ENCODE measurements at places on chromosomes 16 and 17.

DNA sequence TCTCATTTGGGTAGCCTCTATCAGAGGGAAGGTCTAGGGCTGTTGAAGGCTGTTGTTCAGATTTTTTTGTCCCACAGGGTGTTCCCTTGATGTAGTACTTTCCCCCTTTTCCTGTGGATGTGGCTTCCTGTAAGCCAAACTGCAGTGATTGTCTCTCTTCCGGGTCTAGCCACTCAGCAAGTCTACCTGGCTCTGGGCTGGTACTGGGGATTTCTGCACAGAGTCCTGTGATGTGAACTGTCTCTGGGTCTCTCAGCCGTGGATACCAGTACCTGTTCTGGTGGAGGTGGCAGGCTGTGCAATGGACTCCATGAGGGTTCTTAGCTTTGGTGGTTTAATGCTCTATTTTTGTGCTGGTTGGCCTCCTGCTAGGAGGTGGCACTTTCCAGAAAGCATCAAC, 23.3 kb upstream of the CCR7 start:
- DNase-seq, result no peak
- no peaks in the 10 kb centered on the region for H3K36me3 ChIP-seq
- H3K4me1 ChIP-seq, result peaks cover 4% of the 10 kb centered on the region
- H3K27me3 ChIP-seq, result peaks cover 34% of the 10 kb centered on the region

GRCh38 chr17:77857613-77858012, 100.9 kb upstream of the TNRC6C start:
- no peaks in the 10 kb centered on the region for H3K4me1 ChIP-seq
- H3K4me3 ChIP-seq, result no peak overlapping the region
- H3K27me3 ChIP-seq, result peaks cover 34% of the 10 kb centered on the region
- no peak overlapping the region for H3K27ac ChIP-seq

DNA sequence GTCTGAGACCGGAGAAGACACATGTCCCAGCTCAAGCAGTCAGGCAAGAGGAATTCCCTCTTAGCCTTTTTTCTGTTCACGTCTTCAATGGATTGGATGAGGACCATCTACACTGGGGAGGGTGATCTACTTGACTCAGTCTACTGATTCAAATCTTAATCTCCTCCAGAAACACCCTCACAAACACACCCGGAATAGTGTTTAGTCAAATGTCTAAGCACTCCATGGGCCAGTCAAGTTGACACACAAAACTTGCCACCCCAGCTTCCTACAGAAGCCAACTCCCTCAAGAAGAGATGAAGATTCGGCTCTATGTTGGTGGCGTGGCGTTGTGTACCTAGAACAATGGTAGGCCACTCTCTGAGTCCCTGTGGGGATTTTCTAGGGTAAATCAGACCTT, 22.5 kb upstream of the NKD1 start:
- peaks cover 2% of the 10 kb centered on the region for H3K27me3 ChIP-seq
- DNase-seq, result peak; percentile 19
- H3K4me1 ChIP-seq, result peaks cover 25% of the 10 kb centered on the region
- peaks cover 5% of the 10 kb centered on the region for H3K36me3 ChIP-seq
- no peak overlapping the region for H3K4me3 ChIP-seq

DNA sequence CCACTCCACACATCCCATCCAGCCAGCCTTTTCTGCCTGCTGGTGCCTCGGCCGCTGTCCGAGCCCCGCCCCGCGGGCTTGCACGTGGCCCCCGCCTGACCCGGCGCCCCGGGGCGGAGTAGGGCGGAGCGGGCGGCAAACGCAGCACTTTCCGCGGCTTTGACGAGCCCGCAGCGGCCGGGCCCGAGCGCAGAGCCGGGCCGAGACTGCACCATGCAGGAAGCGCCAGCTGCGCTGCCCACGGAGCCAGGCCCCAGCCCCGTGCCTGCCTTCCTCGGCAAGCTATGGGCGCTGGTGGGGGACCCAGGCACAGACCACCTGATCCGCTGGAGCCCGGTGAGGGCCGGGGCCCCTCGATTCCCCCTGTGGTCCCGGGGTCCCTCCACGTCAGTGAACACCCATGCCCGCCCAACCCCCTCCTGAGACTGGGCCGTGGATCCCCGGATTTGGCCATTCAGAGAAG, at the start of gene HSF4:
HSF4 (plus strand) TSS at position 147 of the 463 bp plus-strand sequence; CDS start at position 214, 67 bp downstream.
- H3K4me1 ChIP-seq, result peaks cover 27% of the 10 kb centered on the region
- no peak within 1 kb of the TSS for H3K27ac ChIP-seq
- H3K27me3 ChIP-seq, result peaks cover 95% of the 10 kb centered on the region
- H3K4me3 ChIP-seq, result peak within 1 kb of the TSS; percentile 49

DNA sequence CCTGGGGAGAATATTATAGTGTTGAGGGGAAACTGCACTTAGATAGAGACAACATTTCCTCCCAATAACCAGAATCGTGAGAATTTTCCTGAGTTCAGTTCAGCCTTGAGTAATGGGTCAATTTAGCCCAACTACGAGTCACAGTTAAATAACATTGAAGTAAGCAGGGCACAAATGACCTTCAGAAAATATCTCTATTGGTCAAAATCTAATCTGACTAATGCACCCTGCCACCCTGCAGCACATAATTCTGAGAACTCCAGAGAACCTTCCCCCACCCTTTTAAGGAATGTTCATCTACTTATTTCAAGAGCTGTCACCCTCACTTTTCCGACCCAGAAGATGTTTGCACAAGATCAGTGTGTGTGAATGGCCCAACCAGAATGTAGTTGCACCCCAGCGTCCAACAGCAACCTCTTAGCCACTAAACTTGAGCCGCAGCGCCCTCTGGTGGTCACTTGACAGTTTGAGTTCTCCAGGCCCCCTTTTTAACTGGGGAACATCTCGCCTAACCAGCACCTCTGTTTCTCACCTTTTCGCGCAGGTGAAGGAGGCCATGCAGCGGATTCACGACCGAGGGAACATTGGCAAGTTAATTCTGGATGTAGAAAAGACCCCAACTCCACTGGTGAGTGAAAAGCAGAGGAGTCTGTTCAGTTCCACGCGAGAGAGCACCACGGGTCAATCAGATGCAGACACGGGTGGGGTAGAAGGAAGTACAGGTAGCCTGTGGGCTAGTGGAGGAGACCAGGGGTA, 50.9 kb upstream of the CLEC3A start:
- no peak overlapping the region for H3K27ac ChIP-seq
- H3K4me3 ChIP-seq, result no peak overlapping the region
- H3K4me1 ChIP-seq, result peaks cover 20% of the 10 kb centered on the region
- peak; percentile 88 for DNase-seq

- H3K27me3 ChIP-seq, result no peaks in the 10 kb centered on the region
- DNase-seq, result no peak
- peaks cover 42% of the 10 kb centered on the region for H3K4me1 ChIP-seq
- H3K27ac ChIP-seq, result peak overlapping the region; percentile 38
Observed at GRCh38 chr17:1110862-1111598, 68.8 kb downstream of the ABR start.

- H3K4me1 ChIP-seq, result peaks cover 67% of the 10 kb centered on the region
- H3K36me3 ChIP-seq, result peaks cover 2% of the 10 kb centered on the region
- no peak for DNase-seq
- H3K27ac ChIP-seq, result no peak overlapping the region
- H3K4me3 ChIP-seq, result no peak overlapping the region
- H3K27me3 ChIP-seq, result no peaks in the 10 kb centered on the region
Observed at GRCh38 chr17:57556320-57556719, 188.8 kb downstream of the CCDC182 start.

GRCh38 chr16:85306071-85306792, 194.0 kb upstream of the CIBAR2 start:
- DNase-seq, result no peak
- H3K27me3 ChIP-seq, result no peaks in the 10 kb centered on the region
- H3K4me3 ChIP-seq, result no peak overlapping the region
- H3K36me3 ChIP-seq, result no peaks in the 10 kb centered on the region
- peaks cover 49% of the 10 kb centered on the region for H3K4me1 ChIP-seq

- H3K36me3 ChIP-seq, result peaks cover 11% of the 10 kb centered on the region
- no peak overlapping the region for H3K27ac ChIP-seq
- peaks cover 24% of the 10 kb centered on the region for H3K4me1 ChIP-seq
- no peak for DNase-seq
- no peak overlapping the region for H3K4me3 ChIP-seq
Observed at GRCh38 chr17:4843321-4844000, 10.3 kb downstream of the MINK1 start.

GRCh38 chr16:5382484-5382883, 284.9 kb upstream of the EEF2KMT start:
- no peaks in the 10 kb centered on the region for H3K4me1 ChIP-seq
- H3K36me3 ChIP-seq, result no peaks in the 10 kb centered on the region
- DNase-seq, result no peak
- peaks cover 9% of the 10 kb centered on the region for H3K27me3 ChIP-seq
- no peak overlapping the region for H3K27ac ChIP-seq

DNA sequence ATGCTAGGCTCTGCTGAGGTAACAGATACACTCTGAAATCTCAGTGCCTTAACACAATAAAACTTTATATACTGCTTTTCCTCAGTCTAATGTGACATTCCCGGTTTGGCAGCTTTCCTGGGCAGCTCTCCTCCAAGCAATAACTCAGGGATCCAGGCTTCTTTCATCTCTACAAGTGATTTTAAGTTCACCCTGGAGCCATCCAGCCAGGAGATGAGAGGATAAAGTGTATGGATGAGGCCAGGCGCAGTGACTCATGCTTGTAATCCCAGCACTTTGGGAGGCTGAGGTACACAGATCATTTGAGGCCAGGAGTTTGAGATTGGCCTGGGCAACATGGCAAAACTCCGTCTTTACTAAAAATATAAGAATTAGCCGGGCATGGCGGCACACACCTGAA, 147.2 kb downstream of the UTP18 start:
- DNase-seq, result no peak
- H3K4me3 ChIP-seq, result no peak overlapping the region
- no peaks in the 10 kb centered on the region for H3K4me1 ChIP-seq

GRCh38 chr17:82776454-82776853, 24.6 kb downstream of the TBCD start:
- H3K27me3 ChIP-seq, result no peaks in the 10 kb centered on the region
- H3K36me3 ChIP-seq, result peaks cover 27% of the 10 kb centered on the region
- no peak for DNase-seq
- no peak overlapping the region for H3K27ac ChIP-seq
- no peak overlapping the region for H3K4me3 ChIP-seq

- no peak overlapping the region for H3K27ac ChIP-seq
- H3K4me3 ChIP-seq, result no peak overlapping the region
- no peak for DNase-seq
- peaks cover 21% of the 10 kb centered on the region for H3K4me1 ChIP-seq
Observed at GRCh38 chr16:66927918-66928649, 2.7 kb upstream of the RRAD start.

- H3K36me3 ChIP-seq, result no peaks in the 10 kb centered on the region
- H3K4me1 ChIP-seq, result no peaks in the 10 kb centered on the region
- DNase-seq, result no peak
- peaks cover 3% of the 10 kb centered on the region for H3K27me3 ChIP-seq
- no peak overlapping the region for H3K27ac ChIP-seq
Observed at GRCh38 chr17:3502466-3502865, 26.7 kb downstream of the ASPA start.

DNA sequence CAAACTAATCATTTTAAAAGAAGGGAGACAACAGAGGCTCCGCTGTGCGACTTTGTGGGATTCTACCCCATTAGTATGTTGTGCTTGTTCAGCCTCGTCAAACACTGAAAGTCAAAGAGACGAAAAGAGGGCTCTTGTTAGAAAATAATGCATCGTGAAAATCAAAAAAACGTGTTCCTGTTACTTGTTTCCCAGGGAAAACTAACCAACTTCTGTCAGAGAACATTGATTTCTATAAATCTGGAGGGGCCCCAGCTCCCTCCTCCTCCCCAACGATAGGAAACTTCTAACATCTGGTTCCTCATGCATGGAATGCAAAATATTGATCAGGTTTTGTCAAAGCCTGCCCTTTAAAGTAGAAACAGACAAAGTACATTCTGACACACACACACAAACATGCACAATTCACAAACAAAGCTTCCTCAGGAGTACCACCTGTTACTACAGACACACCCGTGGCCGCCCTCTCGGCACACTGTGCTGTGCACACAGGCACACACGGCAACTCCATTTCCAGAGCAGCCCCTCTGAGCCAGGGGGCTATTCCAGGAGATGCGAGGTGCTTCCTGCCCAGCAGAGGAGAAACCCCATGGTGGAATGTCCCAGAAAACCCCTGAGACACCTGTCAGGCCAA, 151.3 kb downstream of the ZFHX3 start:
- no peaks in the 10 kb centered on the region for H3K27me3 ChIP-seq
- DNase-seq, result no peak
- H3K4me3 ChIP-seq, result no peak overlapping the region
- H3K36me3 ChIP-seq, result peaks cover 7% of the 10 kb centered on the region

GRCh38 chr17:33924104-33924503, 331.0 kb upstream of the CCL2 start:
- H3K27me3 ChIP-seq, result peaks cover 70% of the 10 kb centered on the region
- H3K4me3 ChIP-seq, result no peak overlapping the region
- no peaks in the 10 kb centered on the region for H3K4me1 ChIP-seq
- no peak overlapping the region for H3K27ac ChIP-seq
- no peaks in the 10 kb centered on the region for H3K36me3 ChIP-seq

DNA sequence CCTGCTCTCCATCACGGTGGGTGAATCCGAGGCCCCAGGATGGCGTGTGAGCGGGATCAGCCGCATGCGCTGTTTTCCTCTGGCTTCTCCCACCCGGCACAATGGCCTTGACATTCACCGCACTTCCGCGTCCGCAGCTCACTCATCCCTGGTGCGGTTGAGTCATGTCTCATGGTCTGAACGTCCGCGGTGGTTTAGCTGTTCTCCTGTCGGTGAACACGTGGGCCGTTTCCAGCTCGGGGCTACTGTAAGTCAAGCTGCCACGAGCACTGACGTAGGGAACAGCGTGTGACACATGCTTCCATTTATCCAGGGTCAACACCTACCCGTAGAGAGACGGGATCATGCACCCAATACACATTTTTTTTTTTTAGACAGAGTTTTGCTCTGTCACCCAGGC, 15.3 kb upstream of the CACNA1H start:
- H3K27me3 ChIP-seq, result peaks cover 9% of the 10 kb centered on the region
- H3K4me3 ChIP-seq, result no peak overlapping the region
- no peaks in the 10 kb centered on the region for H3K4me1 ChIP-seq
- H3K27ac ChIP-seq, result no peak overlapping the region
- no peaks in the 10 kb centered on the region for H3K36me3 ChIP-seq

GRCh38 chr16:58501242-58502131, 1.5 kb downstream of the NDRG4 start:
- peak; percentile 76 for DNase-seq
- H3K4me3 ChIP-seq, result peak overlapping the region; percentile 83
- H3K4me1 ChIP-seq, result peaks cover 19% of the 10 kb centered on the region
- peaks cover 17% of the 10 kb centered on the region for H3K27me3 ChIP-seq

All from mesothelial cell of epicardium (in vitro differentiated cells).